Esophagus mucosa (tissue), 1 donor: ENCODE measurements at places on chromosomes 5 and 9. TPM values are rescaled to one million over a fixed set of nuclear protein-coding genes. Genes with fewer than 3 reads are reported as not detected.

ECM2 gene
- 0.56 TPM for total RNA-seq

HAND1 gene
- total RNA-seq = not detected

NME5 gene
- 0.44 TPM for total RNA-seq

- ATAC-seq = no peak
Observed at GRCh38 chr9:121885345-121885901, 207.7 kb downstream of the TTLL11 start.

GRCh38 chr5:50824109-50824508, 157.7 kb downstream of the PARP8 start:
- no peak for ATAC-seq

DNA sequence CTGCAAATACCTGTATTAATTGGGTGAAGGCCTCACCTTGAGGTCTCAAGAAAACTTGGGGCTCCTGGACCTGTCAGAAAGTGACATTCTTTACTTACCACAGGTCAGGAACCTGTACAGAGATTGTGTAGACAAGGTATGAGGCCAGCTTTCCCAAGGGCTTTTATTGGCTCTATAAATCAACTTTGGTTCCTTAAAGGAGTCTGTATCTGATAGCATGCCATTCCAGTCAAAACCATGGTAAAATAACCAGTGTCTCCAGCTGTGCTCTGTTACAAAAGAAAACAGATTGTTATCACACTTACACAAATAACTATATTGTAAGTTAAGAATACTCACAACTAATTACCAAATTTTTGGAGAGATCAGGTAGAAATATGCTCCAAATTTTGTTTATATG, 64.5 kb downstream of the COL15A1 start:
- ATAC-seq = no peak

GRCh38 chr5:33049842-33050241, 338.7 kb downstream of the NPR3 start:
- ATAC-seq = peak; percentile 95
